Activated CD4-positive, alpha-beta T cell treated with anti-CD3 and anti-CD28 coated beads, Interleukin-2, Interleukin-6, amounts not matched to agents 100 ng/mL and 50 ng/mL, durations not matched to agents 16 hours and 8 hours (primary cell): ENCODE measurements at places on chromosomes 2 and 18.

DNA sequence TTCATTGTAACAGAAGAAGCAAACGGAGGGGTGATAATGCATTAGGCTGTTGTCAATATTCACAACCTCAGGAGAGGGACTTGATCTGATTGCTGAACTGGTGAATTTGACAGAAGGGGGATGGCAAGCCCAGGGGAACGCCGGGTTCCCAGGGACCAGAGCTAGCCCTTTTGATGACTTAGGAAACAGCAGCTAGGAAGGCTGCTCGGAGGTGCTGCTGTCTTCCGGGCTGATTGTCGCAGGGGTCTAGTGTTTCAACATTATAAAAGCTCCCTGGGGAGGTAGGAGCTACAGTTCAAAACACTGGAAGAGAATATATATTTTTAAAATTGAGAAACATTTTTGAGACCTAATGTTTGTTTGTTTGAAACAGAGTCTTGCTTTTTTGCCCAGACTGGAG, 47.3 kb downstream of the CD8B2 start:
- DNase-seq: no peak

- DNase-seq: peak; percentile 77
Measured at GRCh38 chr2:102061962-102062795, 70.4 kb downstream of the IL1R2 start.

- DNase-seq: no peak
Measured at GRCh38 chr2:173058097-173058496, 17.5 kb upstream of the MAP3K20 start.

DNA sequence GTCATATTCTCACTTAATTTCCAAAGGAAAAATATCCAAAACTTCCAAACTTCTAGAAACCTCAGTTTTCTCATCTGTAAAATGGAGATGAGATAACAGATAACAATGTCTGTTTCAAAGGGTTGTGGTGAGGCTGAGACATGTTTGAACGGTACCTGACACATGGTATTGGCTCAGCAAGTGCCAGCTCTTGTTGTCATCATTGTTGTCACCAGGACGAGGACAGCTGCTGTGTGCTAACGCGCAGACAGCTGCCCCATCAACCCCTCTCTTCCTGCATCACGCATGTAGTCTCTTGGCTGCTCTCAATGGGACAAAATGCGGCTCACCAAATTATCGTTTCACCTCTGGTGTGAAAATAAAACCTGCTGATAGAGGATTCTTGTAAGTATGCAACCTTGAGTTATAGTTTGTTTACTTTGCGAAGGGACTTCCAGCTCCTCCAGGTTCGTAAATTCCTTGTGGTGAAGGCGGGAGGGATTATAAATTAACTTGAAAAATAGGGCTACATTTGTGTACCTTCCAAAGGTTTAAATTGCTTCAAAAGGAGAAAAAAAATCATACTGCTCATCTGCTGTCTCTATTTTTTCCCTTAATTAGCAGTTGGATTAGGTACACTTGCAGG, 605.4 kb downstream of the BCL11A start:
- DNase-seq: no peak

DNA sequence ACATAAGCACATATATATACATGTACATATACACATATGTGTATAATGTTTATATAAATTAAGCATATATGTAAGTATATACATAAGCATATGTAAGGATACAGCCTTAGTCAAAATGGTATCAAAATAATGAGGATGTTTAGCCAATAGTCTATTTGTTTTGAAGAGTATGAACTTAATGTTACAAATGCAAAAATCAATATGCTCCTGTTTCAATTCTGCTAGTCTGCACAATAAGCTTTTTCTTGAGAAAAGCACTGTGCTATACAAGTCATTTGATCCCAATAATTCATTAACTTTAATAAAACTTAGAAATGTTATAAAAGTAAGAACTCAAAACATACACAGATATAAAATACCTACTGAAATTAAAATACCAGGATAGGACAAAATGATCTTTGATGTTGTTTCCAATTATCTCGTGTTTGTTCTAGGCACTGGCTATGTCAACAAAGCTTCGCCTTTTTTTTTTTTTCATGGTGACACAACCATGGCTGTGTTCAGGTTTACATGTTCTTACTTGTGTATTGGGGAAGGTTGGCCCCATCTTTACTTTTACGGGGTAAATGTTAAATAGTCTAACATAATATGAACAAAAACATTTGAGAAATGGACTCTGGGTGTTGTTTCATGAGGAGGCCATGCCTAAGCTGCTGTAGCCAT, 271.1 kb upstream of the CDH19 start:
- DNase-seq: no peak

GRCh38 chr2:128668946-128669345, 350.3 kb upstream of the HS6ST1 start:
- DNase-seq: no peak

GRCh38 chr2:206920310-206920709, 19.0 kb upstream of the CPO start:
- no peak for DNase-seq

DNA sequence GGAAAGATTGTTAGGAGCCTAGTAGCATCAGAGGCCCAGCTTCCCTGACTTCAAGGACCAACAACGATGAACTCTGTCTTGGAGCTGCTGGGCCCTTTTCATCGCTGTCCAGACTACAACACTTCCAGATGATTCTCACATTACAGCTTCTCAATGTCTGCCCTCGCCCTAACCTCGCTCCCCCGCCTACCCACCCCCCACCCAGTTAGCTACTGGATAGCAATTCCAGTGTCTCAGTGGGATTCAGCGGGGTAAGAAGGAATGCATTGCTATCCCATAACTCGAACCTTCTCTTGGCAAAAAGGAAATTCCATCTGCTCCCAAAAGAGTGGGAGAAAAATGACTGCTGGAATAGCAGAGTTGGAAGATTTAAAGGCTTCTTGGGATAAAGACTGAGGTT, 65.0 kb downstream of the RPL37A start:
- DNase-seq: no peak

DNA sequence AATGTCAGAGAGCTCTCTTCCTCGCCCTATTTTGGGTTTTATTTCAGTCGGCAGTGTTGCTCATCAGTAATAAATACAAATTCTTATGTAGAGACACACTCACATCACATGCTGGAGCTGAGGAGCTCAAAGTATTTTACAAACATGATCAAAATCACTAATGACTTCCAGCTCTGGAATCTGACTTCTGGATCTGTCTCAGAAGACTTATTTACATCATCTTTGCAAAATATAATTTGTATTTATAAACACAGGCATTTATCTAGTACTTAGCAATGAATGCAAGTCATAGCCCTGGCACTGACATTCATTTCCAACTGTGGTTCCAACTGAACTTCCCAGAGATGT, 327.1 kb downstream of the NCKAP5 start:
- no peak for DNase-seq

GRCh38 chr2:240324312-240325015, 111.0 kb upstream of the GPC1 start:
- no peak for DNase-seq

GRCh38 chr2:131125195-131125757, 20.1 kb downstream of the PLEKHB2 start:
- no peak for DNase-seq

GRCh38 chr18:46155641-46156051, 51.5 kb downstream of the HAUS1 start:
- peak; percentile 81 for DNase-seq

DNA sequence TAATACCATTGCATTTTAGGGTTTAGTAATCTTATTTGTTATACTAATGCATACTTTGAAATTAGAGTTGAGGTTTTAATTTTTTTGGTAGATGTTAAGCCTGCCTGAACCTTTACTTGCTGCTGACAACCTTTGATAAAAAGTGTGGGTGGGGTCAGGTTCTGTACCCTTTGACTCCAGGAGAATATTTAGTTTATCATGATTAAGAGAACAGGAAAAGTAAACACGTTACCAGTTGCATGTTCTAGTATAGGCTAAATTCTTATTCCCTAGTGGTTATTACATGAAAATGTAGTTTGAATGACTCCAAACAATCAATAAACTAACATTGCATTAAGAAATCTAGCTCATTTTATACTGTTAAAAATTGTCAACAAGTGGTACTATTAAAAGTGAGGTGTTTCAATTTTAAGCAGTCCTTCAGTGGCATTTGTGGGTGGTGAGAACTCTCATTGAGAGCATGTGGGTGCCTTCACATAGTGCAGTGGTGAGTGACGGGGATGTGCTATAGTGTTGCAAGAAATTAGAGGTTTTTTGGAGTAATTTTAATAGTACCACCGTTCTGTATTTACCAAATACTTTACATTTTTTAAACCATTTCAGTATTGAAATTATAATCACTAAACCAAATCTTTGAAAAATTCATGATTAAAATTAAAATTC, 29.9 kb downstream of the PHLPP1 start:
- no peak for DNase-seq

DNA sequence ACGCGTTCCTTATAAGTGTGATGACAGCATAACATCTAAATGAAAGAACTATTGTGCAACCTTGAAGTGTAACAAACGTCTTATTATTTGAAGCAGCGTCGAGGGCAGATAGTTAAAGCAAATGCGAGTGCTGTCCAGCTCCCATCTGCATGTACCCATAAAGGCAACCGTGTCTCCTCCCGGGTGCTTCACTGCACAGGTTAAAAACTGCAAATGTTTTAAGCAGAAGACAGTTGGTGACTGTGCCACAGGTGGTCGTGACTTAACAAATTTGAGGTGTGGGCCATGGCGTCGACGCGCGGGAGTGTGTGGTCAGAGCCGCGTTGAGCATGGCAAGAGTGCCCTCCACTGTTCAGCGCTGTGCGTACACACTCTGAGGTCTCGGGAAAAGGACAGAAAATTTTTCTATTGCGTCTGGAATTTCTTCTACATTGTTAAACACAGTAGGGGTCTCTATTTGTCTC, 6.4 kb downstream of the SALL3 start:
- DNase-seq: peak; percentile 25

DNA sequence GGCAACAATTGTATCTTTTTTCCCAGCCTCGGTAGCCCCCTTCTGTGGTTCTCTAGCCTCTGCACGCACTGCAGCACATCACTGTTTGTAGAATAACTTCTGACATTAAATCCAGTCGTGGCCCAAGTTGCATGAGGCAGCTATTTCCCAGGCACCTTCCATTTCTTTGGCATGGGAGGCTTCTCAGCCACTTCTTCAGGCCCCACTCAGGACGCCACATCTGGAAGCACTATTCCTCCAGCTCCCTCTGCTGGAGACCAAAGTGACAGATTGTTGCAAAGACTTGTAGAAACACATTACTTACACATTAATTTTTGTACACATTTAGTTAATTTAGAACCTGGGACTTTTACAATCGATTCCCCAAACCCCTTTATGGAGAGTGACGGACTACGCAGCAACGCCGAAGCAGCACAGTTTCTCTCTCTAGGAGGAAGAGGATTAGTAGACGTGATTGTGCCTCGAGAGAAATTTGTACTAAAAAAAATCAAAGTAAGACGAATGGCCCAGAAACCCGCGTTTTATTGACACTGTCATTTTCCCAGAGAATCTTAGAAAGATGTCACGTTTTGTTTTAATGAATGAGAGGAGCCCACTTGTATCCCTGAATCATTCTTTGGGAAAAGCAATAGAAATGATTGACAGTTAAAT, 57.8 kb upstream of the RGPD5 start:
- DNase-seq: peak; percentile 30

DNA sequence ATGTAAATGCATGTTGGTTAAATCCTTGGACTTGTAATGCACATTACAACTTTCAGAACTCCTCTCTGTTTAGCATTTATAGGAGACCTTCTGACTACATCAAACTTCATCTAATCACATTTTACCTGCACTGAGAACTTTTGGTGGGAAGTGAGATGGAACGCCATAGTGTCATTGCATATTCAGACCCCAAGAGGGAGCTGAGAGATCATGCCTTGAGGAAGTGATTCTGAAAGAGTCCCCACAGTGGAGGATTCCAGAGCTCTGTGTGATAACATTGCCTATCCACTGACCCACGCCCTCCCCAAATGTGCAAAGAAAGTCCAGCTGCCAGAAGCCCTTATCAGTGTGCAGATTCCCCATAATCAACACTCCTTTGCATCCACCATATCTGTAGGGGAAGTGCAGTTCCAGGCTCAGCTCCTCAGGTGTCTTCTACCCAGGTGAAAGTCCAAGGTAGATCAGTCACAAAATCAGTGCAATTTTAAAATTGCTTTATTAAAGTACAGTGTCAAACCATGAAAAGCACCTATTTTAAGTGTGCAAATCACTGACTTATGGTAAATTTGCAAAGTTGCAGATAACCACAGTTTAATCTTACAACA, 212.4 kb downstream of the RPIA start:
- peak; percentile 41 for DNase-seq

DNA sequence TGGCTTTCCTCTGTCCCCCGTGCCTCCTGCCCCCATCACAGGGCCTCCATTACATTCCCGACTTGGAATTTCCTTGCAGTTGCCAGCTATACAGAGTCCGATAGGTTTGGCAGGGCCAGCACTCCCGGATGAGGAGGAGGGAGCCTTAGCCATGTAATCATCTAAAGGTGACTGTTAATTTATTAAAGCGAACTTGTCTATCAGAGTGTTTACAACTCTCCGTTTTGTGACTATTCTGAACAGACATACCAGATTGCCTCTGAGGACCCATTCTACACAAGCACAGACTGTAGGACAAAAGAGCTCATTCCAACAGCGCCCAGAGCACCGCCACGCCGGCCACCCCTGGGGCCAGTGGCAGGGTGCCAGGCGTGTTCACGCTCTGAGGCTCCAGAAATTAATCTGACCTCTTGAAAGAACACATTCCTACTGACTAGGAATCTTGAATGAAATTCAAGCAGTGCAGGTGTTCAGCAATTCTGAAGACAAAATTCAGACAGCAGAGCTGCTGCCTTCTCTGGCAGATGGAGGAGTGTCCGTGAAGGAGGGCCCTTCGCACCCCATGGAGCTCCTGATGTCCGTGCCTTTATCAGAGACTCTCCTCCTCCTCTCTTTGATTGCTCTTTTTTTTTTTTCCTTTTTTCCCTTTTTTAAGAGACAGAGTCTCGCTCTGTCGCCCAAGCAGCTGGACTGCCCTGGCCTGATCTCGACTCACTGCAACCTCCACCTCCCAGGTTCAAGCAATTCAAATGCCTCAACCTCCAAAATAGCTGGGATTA, 58.1 kb upstream of the RALBP1 start:
- DNase-seq: no peak

GRCh38 chr18:50862401-50862800, 16.5 kb upstream of the ME2 start:
- DNase-seq: no peak
